ENCODE measurements at places on chromosomes 12 and 14.

- peak; percentile 87 for DNase-seq
Observed at GRCh38 chr12:116594325-116595038, 35.3 kb downstream of the MAP1LC3B2 start.

- DNase-seq = no peak
Observed at GRCh38 chr12:93221841-93222240, 155.9 kb upstream of the NUDT4 start.

GRCh38 chr14:38623661-38624060, 367.8 kb upstream of the CLEC14A start:
- no peak for DNase-seq

- DNase-seq = no peak
Observed at GRCh38 chr14:104199266-104199895, 61.0 kb downstream of the KIF26A start.

- no peak for DNase-seq
Observed at GRCh38 chr12:46379352-46379751, 6.8 kb upstream of the SLC38A2 start.

DNA sequence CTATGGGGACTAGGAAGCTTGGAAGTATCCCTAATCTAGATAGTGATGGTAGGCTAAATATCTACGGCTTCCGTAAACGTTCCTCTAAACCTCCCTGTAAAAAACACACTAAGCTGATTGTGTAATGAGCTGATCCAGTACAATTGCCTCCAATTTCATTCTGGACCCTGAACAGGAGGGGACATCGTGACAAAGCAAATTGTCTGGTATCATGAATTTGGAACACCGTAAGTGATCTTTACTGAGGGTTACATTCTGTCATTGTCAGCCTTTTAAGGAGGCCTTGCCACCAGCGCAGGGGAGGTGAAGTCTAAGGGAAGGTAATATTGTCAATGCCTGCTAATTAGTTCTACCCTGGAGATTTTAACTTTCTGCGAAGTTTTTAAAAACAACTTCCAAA, 487 bp upstream of the MGST1 start:
- DNase-seq = peak; percentile 11

- no peak for DNase-seq
Observed at GRCh38 chr12:117774941-117775775, 193.6 kb downstream of the KSR2 start.

- DNase-seq = no peak
Observed at GRCh38 chr12:88677464-88677863, 97.2 kb upstream of the KITLG start.

GRCh38 chr14:96233661-96234060, 22.3 kb upstream of the BDKRB1 start:
- DNase-seq = no peak

- no peak for DNase-seq
Observed at GRCh38 chr12:60290532-60290931, 694.7 kb downstream of the SLC16A7 start.

DNA sequence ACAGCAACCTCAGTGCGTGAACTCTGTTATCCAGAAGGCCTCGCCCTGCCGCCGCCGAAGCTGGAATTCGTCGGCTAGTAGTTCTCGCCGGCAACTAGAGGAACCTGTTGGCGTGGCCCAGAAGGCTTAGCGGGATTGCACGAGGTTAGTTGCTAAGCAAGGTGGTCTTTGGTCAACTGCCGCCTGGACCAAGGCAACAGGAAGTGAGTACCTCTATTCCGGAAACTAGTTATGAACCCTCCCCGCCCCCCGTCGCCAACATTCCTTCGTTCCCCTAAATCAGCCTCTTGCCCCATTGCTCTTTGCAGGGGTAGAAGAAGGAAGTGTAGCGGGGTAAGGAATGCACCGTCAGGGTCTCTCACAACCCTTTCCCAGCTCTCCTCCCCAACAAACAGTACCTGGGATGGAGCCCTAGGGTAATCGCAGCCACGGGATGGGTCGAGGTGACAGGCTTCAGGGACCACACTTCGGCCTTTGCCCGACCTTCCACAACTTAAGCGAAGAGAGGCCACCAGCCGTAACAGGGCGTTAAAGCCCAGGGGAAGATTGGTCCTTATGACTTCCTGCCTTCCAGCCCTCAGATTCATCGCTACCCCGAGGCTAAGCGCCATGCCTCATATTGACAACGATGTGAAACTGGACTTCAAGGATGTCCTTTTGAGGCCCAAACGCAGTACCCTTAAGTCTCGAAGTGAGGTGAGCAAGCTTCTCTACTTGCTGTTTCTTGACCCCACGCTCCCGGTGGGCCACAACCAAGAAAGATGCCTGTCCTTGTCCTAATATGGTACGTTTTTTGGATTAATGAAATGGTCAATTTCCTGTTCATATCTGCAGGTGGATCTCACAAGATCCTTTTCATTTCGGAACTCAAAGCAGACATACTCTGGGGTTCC, at the start of gene GMPR2:
Gene GMPR2 (plus strand): TSS at position 285 of the 893 bp plus-strand sequence. CDS start 325 bp downstream, at position 610.
- no peak for DNase-seq

GRCh38 chr12:52920937-52921336, 16.1 kb upstream of the KRT8 start:
- DNase-seq = no peak

GRCh38 chr14:55794655-55795595, 214.9 kb downstream of the KTN1 start:
- no peak for DNase-seq

GRCh38 chr14:51401272-51401671, 161.2 kb downstream of the TMX1 start:
- no peak for DNase-seq

DNA sequence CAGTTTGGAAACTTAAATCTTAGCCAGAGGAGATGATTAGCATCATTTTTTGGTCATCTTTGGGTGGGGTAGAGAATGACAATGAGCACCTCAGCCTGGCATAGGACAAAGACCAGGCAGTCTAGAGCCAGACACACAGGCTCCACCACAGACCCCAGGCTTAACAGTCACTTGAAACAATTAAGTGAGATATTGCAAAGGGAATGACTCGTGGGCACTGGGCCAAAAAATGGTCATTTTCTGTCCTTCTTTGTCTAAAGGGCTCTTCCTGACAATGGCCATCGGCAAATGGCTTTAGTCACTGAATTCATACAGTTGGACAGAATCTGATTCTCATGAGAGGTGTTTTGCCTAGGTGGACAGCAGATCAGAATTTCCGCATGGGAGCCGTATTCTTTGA, 78.0 kb upstream of the DICER1 start:
- no peak for DNase-seq

- no peak for DNase-seq
Observed at GRCh38 chr12:63070709-63071108, 80.3 kb downstream of the AVPR1A start.

DNA sequence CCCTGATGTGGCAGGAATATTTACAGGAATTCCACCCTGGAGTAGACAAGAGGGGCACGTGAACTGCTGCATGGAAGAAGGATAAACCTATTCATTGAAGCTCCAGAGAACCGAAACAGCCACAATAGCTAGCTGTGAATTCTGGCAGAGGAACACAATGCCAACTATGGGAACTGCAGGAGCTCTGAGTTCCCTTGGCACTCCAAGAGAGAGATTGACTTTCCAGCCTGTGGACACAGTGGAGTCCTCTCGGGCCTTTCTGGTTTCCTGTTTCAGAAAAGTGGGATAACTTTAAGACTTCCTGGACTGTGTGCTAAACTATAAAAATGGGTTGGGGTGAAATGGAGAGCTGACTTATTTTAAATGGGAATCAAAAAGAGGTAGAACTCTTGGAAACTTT, 11.9 kb downstream of the CACNA2D4 start:
- no peak for DNase-seq

GRCh38 chr14:75626396-75626795, 34.3 kb downstream of the ERG28 start:
- DNase-seq = peak; percentile 15

GRCh38 chr12:52200781-52201450, 9.1 kb upstream of the KRT80 start:
- no peak for DNase-seq

- DNase-seq = peak; percentile 96
Observed at GRCh38 chr14:92531106-92531873, 17.7 kb downstream of the RIN3 start.

DNA sequence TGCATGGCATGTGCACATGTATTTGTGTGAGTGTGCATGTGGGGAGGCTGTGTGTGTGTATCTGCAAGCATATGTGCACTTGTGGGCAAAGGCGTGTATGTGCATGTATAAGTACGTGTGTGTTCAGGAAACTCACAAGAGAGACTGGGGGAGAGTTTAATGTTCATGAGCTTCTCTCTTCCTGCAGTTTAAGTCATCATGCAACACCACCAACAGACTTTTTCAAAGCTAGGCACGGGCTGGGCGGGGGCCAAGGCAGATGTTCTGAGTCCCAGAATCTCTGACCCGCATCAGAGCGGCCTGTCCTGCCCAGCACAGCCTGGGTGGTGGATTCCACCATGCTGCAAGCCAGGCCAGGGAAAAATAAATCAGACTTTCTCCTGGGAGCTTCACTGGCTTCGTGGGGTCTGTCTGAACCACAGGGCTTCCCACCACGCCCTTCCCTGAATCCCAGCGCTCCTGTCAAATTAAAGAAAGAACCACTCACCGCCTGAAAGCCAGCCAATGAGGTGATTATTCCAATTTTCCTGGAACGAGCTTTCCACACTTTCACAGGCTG, 75.7 kb downstream of the PITPNM2 start:
- no peak for DNase-seq

DNA sequence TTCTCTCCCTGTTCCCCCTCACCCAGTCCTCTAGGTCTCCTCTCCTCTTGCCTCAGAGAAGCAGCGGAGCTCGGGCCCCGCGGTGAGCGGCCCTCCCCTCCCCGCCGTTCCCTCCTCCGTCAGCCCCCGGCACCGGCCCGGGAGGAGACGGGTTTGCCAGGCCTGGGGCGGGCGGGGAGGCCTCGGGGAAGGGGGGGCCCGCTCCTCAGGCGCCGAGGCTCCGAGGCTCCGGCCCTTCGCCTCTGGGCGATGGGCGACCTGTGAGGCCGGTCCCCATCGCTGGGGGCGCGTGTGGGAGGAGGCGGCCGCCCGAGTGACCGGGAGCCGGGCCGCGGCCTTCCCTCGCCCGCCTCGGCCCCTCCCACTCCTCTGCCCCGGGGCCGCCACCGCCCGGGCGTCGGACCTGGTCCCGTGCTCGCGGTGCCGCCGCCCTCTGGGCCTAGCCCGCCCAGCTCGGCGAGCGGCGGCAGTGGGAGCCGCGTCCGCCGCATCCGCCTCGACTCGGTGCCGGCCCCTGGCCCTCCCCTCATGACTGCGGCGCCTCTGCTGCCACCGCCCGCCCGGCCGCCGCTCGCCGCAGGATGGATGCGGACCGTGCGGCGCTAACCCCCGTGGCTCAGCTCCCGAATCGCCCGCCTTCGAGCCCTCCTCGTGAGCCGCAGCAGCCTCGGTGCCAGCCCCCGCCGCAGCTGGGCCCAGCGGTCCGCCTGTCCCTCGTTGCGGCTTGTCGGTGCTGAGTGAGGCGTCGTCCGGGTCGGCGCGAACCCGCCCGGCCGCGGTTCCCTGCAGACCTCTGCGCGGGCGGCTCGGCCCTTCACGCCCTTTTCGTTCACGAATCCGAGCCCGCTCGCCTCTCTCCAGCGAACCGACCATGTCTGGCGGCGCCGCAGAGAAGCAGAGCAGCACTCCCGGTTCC, 574 bp downstream of the WNK1 start:
- DNase-seq = peak; percentile 61

GRCh38 chr12:56953314-56953713, 4.1 kb downstream of the RDH16 start:
- DNase-seq = no peak

DNA sequence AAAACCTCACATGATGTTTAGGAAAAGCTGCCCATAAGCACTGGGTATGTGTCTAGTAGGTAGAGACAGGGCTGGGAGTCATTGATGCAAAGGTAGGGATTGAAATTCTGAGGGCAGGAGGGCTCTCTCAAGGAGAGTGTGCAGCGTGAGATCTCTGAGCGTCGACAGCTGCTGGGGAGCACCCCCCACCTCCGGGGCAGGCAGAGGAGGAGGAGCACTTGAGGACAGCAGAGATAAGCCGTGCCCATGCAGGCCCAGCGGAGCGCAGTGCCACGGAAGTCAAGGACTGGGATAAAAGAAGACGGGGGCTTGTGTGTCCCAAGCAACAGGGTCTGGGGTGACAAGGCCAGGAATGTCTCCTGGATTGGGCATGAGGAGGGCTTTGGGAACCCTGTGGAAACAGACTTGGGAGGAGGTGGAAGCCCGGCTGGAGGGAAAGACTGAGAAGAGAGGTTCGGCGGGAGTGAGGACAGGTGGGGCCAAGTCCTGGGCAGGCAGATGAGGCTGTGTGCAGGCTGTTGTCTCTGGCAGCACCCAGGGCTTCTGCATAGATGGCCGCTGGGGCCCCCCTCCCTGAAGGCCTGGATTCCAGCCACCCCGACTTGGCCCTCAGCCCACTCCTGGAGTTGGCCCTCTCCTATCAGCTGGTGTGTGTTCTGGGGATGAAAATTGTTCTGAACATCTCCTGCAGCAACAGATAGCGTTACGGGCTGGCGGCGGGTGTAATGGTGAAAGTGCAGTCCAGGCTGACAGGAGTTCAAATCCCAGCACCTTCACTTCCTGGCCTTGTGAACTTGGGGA, 1.9 kb downstream of the CACNA2D4 start:
- DNase-seq = no peak

GRCh38 chr12:117280019-117280680, 81.3 kb downstream of the NOS1 start:
- no peak for DNase-seq

- DNase-seq = no peak
Observed at GRCh38 chr12:101436136-101436535, 28.6 kb upstream of the ARL1 start.

DNA sequence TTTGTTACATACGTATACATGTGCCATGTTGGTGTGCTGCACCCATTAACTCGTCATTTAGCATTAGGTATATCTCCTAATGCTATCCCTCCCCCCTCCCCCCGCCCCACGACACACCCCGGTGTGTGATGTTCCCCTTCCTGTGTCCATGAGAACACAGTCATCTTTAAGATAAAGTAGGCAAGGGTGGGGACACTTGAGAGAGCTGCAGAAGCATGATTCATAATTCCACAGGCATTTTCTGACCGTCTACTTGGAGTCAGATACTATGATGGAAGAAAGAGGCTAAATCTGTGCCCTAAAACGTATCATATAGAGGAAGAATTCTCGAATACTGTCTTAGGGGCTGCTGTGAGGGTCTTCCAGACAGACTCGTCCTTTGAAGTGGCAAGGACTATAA, 145.9 kb upstream of the VASH1 start:
- DNase-seq = no peak

- peak; percentile 77 for DNase-seq
Observed at GRCh38 chr12:94149119-94149780, 873 bp downstream of the PLXNC1 start.

- peak; percentile 15 for DNase-seq
Observed at GRCh38 chr12:89212339-89212771, 139.9 kb downstream of the DUSP6 start.

DNA sequence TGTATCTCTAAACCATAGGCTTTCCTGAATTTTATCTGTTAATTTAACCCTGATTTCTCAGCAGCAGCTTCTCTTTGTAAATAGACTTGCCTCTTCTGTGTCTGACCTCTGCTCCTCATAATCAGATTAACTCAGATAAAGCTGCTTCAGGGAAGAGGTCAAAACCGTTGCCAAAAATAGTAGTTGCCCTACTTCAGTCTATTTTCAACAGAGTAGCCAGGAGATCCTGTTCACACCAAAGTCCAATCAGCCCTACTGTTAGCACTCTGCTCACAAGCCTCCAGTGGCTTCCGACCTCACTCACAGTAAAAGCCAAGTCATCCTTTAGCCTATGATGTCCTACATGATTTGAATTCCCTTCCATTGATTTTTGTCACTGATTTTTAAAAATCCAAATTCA, 258.4 kb downstream of the PPFIA2 start:
- no peak for DNase-seq

All from suppressor macrophage (primary cell).